Dermis microvascular lymphatic vessel endothelial cell (primary cell): ENCODE measurements at places on chromosomes 6 and 20.

DNA sequence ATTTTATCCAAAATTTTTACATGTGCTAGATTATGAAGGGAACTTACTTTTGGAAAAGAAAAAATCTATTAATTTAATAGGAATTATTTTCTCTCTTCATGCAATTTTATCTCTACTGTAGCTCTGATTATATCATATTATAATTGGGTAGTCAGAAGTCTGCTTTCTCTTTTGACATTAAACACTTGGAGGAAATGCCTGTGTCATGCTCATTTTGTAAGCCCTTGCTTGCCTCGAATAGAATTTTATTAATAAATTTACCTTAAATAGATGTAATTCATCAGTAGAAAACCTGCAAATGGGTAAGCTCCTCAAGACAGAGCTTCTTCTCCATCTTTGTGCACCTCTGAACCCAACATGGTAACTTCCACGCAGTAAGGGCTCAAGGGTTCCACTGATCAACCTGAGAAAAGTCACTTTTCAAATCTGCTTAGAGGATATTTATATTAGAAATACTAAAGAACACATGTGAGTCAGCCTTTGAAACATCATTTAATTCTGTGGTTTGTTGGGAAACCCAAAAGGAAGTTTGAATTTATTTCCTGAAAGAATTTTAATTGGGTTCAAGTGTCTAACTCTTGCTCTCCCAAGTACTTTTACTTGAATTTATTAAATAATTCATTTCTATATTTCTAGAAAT lies 266.0 kb downstream of the ALDH8A1 start:
- no peak for DNase-seq

- no peak for DNase-seq
Observed at GRCh38 chr6:116511424-116512110, at the start of gene CALHM5. TSS of gene CALHM5 (plus strand) at chr6:116511639. CDS start at chr6:116511697, 58 bp downstream.

DNA sequence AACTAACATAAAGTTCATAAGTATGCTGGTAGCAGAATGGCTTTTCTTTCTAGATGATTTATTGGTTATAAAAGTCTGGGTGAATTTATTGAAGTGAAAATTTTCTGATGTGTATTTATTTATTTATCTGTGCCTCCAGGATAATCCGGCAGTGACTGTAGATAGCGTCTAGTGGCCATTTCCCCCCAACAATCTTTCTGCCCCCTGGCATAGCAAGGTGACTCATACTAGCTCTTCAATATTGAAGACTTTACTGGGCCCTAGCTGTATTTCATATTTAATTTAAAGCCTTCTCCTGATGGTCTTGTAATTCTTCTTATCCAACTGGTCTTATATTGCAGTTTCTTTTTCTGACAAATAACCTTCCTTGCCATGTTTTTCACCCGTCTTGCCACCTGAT lies 154.1 kb upstream of the SGK1 start:
- DNase-seq = no peak

DNA sequence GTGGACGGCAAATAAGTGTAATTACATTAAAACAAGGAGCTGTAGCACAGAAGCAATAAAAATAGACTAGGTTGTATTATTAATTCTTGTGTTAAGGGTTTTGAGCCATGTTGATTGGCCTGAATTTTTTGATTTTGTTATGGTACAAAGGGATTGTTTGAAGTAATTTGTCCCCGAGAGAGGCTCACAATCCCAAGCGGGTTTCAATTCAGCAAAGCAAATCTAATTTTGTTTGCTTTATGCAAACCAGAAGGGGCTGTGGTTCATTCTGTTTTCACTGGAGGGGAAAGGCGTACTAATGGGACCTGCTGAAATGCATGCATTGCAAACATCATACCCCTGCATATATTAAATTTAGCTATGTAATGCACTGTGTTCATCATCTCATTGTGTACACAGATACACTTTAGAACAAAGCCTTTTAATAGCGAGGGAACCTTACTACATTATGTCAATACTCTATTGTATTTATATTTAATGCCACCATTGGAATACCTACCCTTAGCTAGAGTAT lies 379.5 kb upstream of the POU3F2 start:
- DNase-seq = no peak

GRCh38 chr6:137231895-137232294 lies 12.7 kb upstream of the IFNGR1 start:
- no peak for DNase-seq

DNA sequence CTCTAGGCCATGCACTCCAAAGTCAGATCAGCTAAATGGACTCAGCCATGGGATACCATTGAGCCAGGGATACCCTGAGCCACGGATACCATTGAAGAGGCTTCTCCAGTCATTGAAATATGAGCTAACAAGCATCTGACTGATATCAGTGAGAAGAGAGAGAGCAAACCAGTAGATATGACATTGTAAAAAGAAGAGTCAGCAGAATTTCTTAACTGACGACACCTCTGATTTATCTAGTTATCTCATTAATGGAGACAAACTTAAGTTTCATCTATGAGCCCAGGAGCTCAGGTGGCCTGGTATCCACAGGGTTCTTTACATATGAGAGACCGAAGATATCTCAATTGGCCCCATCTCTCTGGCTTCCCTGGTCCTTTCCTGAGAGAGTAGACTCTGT lies 140.6 kb downstream of the TBC1D7 start:
- no peak for DNase-seq
